ENCODE measurements at places on chromosomes 2 and 18. TPM values are rescaled to one million over a fixed set of nuclear protein-coding genes. Genes with fewer than 3 reads are reported as not detected.

Gene GPR45
- not detected for total RNA-seq

Gene KCNE4
- total RNA-seq = 0.46 TPM

Gene C2orf80
- total RNA-seq = not detected

Gene DTNB
- total RNA-seq = 8.8 TPM

Gene PLB1
- total RNA-seq = 2.6 TPM

Gene PRR30
- total RNA-seq = not detected

Gene IL1A
- total RNA-seq = 0.19 TPM

Gene RAB27B
- total RNA-seq = 11.2 TPM

Gene TMEM247
- total RNA-seq = not detected

Gene L3MBTL4
- total RNA-seq = not detected

Gene ASPRV1
- 0.20 TPM for total RNA-seq

Gene COX7A2L
- 157 TPM for total RNA-seq

Gene ABCA12
- 0.15 TPM for total RNA-seq

Gene SLC9A4
- total RNA-seq = not detected

Gene POTEC
- not detected for total RNA-seq

Gene LAMA3
- 45.2 TPM for total RNA-seq

Gene SGPP2
- 0.77 TPM for total RNA-seq

Gene ALPP
- 20.3 TPM for total RNA-seq

Gene RAB6C
- not detected for total RNA-seq

Gene COL4A4
- 1.9 TPM for total RNA-seq

Gene IL36RN
- 0.12 TPM for total RNA-seq

Gene TMEM178A
- 0.21 TPM for total RNA-seq

Gene DSG3
- 0.02 TPM for total RNA-seq

Gene RBKS
- total RNA-seq = 8.0 TPM

Gene CNDP1
- total RNA-seq = not detected

Gene LYPD6
- total RNA-seq = 0.22 TPM
